ENCODE measurements at places on chromosomes 4 and X.

- no peak for DNase-seq
These were observed 54.9 kb upstream of the C4orf54 start for GRCh38 chr4:99712530-99712929.

GRCh38 chrX:16882169-16882568 is 12.0 kb upstream of the RBBP7 start:
- DNase-seq: no peak

DNA sequence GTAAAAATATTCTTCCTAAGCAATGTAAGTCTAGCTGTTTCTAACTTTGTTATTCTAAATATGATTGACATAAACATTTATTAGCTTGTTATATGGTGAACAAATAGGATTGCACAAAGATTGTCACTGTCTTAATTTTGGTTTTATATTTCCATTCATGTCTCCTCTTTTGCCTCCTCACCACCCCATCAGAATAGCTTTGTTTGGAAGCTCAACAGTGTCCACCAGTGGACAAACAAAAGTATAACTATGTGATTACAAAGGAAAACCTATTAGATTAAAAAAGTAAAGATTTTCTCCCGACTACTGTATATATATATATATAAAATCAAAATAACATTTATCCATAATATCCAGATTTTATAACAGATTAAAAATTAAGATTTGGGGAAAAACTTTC is 468.2 kb downstream of the ZIC3 start:
- DNase-seq: no peak

DNA sequence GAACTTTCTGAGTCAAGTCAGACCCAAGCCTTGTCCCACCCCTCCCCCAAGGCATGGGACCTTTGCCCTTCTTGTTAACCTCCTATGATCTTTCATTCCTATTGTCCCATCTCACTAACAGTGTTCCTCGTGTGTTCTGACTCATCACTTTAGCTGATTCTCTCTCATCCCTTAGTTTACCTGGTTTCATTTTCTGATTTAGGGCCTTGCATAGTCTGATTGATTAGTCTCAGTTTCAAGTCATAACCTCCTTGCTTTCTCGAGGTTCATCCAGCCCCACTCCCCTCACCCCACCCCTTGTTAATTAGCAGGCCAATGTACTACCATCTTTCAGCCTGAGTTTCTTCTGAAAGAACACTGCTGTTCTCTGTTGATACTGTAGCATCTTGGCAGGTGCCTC is 517.4 kb downstream of the RPA4 start:
- no peak for DNase-seq

GRCh38 chr4:43564591-43564990 is 672.1 kb downstream of the GRXCR1 start:
- no peak for DNase-seq

DNA sequence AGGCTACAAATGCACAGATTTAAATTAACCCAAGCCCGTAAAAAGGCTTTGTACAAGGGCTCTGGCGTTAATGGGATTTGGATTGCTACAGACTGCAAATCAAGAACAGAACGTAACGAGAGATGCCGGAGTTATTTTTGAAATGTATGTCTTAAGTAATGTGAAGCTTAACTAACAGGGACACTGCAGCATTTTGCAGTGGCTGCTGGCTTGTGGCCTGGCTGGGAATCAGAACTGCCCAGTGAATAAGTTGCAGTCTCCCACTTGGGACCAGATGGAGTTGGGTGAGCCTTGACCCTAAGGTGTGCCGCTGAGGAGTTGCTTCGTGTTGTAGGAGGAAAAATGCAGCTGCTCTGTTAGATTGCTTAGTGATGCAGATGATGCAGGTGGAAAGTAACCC is 318.4 kb downstream of the DHX15 start:
- DNase-seq: no peak

DNA sequence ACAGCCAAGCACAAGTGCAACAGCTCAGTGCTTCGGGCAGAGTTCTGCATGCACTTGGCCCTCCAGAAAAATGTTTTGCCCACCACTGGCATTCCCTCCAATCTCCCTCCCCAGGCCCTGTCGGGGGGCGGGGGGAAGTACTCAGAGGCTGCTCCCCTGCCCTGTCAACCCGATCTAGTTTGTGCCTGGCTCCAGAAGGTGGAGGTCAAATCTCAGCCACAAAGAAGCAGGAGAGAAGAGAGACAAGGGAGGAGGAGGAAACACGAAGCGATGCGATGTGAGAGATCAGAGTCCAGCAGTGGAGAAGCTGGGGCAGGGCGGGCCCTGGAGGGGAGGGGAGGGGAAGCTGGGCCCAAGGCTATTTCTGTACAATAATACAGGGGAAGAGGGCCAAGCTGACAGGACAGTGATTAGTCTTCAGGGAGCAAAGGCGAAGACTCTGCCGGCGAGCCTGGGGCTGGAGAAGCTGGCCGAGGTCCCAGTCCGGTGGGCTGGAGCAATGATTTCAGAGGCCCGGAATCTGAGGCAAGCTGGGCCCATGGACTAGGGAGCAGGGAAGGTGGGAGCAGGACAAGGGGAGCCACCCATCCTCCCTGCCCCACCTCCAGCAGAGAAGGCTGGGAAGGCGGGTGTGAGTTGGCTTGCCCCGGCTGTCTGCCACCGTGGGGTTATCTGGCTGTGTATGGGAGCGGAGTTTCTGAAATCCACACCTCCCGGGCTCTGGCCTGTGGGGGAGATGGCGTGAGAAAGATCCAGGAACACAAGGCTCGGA is 167.1 kb downstream of the EFNB1 start:
- DNase-seq: no peak

- no peak for DNase-seq
These were observed 3.3 kb downstream of the NLGN4X start for GRCh38 chrX:6225288-6225910.

DNA sequence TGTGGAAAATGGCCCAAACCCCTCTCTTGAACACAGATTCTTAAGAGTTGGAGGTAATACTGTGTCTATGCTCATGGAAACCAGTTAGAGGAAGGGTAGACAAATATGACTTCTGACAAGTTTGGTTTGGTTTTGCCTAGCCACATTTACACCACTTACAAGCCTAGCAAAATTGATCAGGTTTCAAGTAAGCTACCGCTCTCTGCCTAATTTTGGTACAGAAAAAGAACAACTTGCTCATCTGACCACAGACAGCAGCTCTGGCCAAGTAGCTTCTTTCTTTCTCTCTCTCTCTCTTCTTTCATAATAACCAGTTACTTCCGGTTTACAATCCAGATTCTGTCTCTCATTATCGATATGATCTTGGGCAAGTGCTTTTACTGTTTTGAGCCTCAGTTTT is 260.0 kb downstream of the GLUD2 start:
- no peak for DNase-seq

- no peak for DNase-seq
These were observed 55.7 kb downstream of the PITX2 start for GRCh38 chr4:110567214-110567613.

DNA sequence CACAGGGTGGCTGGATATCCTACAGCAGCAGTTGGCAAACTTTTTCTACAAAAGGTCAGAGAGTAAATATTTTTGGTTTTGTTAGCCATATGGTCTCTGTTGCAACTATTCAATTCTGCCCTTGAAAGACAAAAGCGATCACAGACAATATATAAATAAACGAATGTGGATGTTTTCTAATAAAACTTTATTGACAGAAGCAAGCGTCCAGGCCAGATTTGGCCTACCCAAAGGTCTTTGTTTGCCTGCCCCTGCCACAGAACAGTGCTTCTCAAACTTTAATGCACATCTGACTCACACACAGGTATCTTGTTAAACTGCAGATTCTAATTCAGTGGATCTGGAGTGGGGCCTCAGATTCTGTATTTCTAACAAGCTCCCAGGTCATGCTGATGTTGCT is 621.4 kb upstream of the DIPK2B start:
- no peak for DNase-seq

DNA sequence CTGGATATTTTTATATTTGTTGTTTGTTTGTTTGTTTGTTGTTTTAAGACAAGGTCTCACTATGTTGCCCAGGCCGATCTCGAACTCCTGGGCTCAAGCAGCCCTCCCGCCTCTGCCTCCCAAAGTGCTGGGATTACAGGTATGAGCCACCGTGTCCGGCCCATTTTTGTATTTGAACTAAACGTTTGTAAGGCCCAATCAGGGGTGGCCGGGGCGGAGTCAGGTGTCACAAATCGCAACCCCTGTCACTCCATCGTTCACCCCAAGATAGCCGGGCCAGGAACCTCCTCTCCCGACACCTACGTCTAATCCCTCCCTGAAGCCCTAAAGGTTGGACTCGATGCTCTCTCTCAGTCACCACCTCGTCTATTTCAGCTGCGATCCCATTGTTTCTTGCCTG is 722 bp upstream of the EFHC2 start:
- peak; percentile 4 for DNase-seq

- DNase-seq: no peak
These were observed 193.4 kb upstream of the PACRGL start for GRCh38 chr4:20506827-20507226.

GRCh38 chr4:7410446-7410845 is 24.3 kb downstream of the PSAPL1 start:
- no peak for DNase-seq

DNA sequence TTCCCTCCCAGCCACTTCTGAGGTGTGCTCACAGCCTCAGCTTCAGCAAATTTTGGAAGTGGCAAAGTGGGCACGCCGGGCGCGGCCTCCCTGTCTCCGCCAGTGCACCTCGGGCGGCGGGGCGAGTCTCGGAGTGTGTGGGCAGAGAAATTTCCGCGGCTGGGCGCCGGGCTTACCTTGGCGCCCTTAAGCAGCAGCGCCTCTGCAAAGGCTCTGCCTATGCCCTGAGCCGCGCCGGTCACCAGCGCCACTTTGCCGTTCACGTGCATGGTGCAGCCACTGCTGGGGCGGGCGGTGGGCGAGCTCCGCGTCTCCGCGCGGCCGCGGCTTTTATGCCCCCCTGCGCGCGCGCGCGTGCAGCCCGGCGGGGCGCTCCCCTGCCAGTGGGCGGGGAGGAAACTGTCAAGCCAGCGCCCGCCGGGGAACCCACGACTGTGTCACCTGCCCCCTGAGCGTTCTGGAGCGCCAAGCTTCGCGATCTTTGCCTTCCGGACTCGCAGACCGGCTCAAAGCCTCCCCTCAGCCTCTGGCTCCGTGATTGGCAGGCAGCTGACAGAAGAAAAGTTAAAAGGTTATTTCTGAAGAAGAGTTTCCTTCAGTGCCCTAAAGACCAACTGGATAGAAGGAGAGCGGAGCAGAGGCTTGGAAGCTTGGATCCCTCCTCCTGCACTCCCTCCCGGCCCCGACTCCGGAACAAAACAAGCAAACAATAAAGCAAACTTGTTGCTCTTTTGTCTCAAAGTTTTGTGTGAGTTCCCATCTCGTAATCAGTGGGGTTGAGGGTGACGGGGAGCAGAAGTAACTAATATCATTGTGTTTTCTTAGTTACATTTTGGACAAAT is at the start of gene HPGD:
Gene HPGD (minus strand): TSS at position 306 of the 842 bp plus-strand sequence. CDS start 37 bp downstream, at position 269.
- peak; percentile 12 for DNase-seq
